Astrocyte of the hippocampus (primary cell): ENCODE measurements at places on chromosomes 5 and 9.

DNA sequence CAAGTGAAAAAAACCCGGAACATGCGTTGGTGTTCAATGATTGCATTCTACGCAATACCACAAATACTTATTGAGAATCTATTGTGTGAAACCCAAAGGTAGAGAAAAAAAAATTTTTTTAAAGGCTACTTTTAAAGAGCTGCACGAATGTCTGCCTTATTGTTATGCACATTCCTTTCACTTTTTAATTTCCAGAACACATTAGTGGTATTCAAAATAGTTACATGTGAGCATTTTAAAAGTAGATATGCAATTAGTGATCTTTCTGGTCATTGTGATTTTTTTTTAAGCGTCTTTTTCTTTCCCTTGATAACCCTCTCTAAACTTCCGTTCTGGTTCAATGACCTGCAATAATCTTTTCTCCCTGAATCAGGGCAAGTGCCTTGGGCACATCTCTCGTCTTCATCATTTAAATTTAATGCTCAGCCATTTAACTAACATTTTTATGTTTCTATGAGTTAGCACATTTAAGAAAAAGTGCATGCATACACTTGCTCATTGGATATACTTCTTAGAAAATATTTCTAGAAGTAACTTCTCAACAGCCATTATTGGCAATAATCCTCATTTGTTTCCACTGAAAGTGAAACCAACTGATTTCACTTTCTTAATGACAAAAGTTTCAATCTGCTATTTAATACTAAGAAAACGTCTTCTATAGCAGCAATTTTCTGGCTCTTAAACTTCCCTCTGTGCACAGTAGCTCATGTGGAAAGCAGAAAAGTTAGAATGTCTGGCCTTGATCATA, 80.3 kb downstream of the CDH6 start:
- peak; percentile 46 for DNase-seq

GRCh38 chr5:124748687-124749594, 2.5 kb upstream of the ZNF608 start:
- peak; percentile 95 for DNase-seq

GRCh38 chr9:81382281-81382680, 307.1 kb downstream of the TLE1 start:
- no peak for DNase-seq

DNA sequence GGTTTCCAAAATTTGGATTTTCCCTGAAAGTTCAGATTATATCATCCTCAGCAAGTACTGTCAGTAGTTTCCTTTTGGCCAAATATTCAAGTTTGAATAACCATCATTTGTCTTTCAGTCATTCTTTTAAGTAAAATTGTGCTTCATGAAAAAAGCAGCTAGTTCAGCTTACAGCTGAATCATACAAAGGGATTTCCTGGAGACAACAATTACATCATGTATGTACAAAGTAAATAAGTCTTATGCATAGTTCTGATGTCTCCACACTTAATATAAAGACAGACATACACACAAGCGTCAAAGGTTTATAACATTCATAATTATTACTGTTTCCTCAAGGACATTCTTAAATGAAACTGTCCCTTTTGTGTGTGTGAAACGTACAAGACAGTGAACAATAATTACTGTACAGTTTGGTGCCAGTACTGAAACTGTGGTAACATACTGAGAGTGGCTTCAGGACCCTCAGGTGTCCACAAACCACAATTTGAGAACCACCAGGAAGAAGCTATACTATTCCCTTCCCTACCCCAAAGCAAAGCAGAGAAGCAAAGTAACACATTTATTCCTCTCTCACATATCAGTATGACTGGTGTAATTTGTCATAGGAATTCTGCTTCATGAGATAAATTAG, 746.6 kb downstream of the TAF11L14 start:
- DNase-seq: no peak

DNA sequence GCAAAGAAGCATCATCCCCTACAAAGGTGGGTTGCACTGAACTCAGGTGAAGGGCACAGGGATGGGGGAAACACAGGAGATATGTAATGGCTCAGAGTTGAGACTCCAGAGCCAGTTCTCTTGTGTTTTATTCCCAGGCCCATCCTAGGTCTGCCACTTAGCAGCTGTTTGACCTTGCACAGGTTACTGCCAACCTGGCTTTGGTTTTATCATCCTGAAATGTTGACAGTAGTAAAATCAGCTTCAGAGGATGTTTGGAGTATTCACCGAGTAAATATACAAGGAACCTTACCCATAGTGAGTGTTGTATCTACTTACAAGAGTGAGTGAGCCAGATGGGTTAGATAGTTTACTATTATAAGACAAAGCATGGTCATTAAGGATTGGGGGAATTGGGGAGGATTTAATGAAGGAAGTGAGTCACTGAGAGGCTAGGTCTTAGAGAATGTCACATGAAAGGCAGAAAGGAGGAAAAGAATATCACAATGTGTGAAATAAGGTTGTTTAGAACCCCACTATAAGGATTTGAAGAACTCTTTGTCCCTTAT, 141.3 kb downstream of the MAN2A1 start:
- no peak for DNase-seq

GRCh38 chr5:113376640-113377039, 58.1 kb downstream of the TSSK1B start:
- DNase-seq: no peak

- no peak for DNase-seq
Observed at GRCh38 chr5:62783374-62784057, 204.9 kb downstream of the LRRC70 start.

DNA sequence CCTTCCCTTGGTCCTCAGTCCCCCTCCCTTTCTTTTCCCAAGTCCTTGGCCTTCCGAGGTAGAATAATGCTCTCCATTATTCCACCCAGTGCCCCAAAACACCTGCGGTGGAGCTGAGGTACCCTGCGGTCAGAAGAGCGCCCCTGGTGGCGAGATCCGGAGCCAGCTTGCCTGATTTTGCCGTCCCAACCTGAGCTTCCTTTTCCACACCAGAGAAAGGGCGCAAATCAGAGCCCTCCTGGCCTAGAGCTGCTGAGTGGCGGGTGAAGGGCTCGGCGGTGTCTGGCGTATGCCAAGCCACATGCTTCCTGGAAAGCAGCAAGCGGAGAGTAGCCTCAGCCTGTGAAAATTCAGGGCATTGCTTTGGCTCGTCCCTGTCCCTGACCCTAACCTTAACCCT, 21.1 kb upstream of the CARTPT start:
- DNase-seq: no peak

GRCh38 chr5:149360272-149360671, 2.4 kb downstream of the PCYOX1L start:
- no peak for DNase-seq

GRCh38 chr9:135403733-135404450, 75.7 kb upstream of the PPP1R26 start:
- DNase-seq: no peak
